ENCODE measurements at places on chromosomes 4 and X.

DNA sequence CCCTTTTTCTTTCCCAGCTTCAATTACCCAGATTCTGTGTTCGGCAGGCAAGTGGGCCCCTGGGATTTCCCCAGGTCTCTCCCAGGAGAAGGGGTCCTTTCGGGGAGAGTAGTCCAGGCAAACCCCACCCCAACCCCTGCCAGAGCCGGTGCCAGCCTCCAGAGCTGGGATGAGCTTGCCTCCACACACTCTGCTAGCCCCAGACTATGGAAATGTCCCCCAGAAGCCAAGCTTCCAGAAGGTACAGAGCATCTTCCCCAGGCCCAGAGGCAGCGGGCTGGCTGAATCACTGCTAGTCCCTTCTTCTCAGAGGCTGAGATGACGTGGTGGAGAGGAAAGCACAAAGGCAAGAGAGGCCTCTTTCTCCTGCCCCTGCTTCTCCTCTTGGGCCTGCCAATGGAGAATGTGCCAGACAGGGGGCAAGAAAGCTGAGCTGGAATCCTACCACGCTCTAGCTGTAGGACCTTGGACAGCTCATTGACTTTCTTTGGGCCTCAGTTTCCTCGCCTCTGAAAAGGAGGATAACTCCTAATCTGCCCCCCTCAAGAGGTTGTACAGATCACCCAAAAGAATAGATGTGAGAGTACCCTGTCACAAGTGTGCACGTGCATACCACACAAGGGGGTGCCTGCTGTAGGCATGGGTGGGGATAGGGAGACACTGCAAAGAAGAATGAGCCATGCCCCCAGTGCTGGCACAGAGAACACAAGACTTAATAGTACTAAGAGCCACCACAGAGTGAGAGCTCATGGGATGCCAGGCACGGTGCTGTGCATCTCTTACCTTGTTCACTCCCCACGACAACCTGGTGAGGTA lies 2.1 kb downstream of the SASH3 start:
- no peak for DNase-seq

DNA sequence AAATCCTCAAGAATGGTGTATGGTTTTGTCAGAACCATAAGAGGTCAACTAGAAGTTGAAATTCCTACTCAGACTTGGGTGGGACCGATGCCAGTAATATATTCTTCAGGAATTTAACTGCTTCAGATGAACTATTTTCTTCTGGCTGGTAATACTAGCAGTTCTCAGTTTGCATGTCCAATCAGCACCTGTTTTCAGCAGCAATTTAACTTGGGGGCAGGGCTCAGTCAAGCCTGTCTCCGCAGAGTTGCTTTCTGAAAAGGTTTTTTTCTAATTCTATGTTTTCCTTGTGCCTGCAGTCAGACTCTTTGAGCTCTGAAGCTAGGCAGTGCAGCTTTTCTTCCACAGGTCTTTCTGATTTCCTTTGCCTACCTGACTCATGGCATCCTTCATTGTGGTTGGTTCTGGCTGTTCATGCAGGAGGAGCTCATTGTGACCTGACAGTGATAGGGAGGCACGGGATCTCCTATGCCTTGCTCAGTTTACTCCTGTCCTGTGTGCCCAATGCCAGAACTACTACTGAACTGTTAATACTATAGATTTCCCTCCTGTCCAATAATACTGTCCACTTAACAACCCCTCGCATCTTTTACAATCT lies 17.3 kb upstream of the FMR1 start:
- no peak for DNase-seq

- no peak for DNase-seq
Observed at GRCh38 chrX:46737041-46737440, 21.9 kb downstream of the SLC9A7 start.

GRCh38 chrX:13535376-13536165 lies 33.8 kb upstream of the EGFL6 start:
- DNase-seq = no peak

Measured in GM18507 (cell line).